ENCODE measurements at places on chromosomes 5 and 9.

DNA sequence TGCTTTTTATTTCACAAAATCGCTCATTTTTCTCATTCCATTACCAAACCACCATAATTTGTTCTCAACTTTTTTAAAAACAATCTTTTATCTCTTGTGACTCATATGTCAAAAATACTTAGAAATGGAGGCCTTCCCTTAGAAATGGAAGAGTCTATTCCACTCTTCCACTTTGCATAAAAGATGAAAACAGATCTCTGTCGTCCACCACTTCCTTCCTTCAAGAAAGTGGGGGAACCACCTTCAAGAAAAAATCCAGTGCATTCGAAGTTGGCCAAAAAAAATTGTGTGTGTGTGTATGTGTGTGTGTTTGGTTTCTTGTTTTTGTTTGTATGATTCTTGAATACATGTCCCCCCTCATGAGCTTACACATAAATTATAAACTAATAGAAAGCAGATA, 628.8 kb upstream of the DMAC1 start:
- no peak for DNase-seq

- peak; percentile 67 for DNase-seq
Observed at GRCh38 chr5:120436996-120437395, 27.1 kb upstream of the PRR16 start.

GRCh38 chr5:110951373-110951791, 120.1 kb upstream of the TSLP start:
- DNase-seq = no peak

DNA sequence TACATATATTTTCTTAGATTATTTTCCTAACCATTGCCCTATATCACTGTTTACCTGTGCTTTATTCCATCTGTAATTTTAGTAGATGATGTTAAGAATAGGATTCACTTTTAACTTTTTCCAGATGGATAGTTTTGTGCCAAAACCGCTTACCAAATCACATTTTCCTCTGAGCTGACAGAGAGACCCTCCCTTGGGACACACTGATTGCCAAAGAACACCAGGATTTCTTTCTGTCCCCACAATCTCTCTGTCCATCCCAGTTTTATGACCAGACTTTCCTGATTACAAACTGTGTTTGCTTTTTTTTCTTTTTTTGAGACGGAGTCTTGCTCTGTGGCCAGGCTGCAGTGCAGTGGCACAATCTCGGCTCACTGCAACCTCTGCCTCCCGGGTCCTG, 81.3 kb upstream of the SPATA31C2 start:
- peak; percentile 17 for DNase-seq

DNA sequence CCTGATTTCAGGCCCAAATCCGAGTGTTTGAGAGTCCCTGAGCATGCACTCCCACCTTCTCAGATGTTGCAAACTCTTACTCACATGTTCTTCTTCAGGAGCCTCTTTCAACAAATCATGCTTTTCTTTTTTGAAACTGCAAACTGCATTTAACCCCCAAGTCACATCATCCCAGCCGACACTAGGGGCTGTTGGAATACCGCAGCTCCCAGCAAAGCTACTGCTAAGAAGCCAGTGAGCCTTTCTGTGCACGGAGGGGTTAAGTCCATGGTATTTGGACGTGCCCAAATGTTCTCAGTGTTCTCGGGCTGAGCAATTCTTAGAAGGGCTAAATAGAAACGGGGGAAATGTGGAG, 282.9 kb downstream of the NFIB start:
- DNase-seq = peak; percentile 79

DNA sequence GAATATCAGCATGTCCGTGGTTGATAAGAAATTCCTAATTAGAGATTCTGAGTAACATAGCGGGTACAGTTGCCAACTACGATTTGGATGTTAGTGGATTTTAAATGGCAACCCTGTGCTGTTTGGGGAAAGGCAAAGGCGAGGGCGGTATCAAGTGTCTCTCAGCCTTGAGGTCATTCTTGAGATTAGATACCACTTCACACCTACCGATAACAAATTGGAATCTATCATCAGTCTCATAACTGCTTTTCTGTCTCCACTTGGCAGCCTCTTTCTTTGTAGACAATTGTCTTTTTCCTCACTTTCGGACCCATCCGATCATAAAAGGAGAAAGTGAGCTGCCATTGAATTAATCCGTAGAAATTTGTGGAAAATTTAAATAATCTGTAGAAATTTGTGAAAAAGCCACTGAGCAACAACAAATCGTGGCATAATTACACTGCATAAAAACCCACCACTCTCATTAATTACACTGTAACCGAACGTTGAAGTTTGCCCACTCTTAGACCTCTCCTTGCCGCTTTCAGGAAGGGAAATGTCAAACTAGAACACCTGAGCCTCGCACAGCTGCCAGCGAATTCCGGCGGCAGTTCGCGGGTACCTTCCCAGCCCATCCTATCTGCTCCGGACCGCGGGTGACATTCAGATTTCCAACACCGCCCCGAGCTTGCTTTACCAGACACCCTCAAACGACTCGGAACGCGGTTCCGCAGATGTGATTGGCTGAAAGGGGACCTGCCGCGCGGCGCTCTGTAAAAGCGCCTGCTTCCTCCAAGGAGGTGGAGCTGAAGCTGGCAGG, 849 bp upstream of the RGMB start:
- DNase-seq = peak; percentile 86

- DNase-seq = no peak
Observed at GRCh38 chr5:135126688-135127438, 92.8 kb upstream of the PITX1 start.

DNA sequence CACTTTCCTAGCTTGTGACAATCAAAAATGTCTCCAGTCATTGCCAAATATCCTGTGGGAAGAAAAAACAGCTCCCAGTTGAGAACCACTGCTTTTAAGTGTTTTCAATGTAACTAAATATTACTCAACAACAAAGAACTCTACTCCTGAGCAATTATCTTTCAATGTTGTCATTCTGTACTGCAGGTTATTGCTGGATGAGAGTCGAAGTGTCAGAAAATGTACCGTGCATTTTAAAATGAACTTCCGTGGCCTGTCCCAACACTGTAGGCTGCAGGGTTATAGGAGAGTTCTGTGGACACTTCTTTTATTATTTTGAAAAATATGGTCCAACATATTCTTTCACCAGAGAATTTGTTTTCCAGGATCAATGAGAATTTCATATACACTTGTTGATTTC, 34.8 kb upstream of the AGXT2 start:
- no peak for DNase-seq

DNA sequence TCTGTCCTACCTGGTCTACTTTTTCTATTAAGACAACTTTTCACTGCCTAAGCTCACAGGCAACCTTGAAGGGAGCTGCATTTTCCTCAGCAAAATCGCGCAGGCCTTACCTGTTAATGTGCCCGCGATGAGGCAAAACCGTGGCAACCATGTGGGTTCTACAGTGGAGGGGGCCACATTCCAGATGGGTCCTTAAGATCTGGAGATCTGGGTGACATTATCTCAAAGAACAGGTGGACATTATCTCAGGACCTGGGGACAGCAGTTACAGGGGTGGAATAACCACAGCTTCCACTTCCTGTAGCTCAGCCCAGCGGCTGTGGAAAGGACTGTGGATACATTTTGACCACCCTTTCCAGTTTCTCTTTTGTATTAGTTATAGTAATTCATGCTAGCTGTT, 112.8 kb upstream of the PTCH1 start:
- DNase-seq = no peak

- DNase-seq = peak; percentile 8
Observed at GRCh38 chr5:61053937-61054336, 108.3 kb downstream of the SMIM15 start.

DNA sequence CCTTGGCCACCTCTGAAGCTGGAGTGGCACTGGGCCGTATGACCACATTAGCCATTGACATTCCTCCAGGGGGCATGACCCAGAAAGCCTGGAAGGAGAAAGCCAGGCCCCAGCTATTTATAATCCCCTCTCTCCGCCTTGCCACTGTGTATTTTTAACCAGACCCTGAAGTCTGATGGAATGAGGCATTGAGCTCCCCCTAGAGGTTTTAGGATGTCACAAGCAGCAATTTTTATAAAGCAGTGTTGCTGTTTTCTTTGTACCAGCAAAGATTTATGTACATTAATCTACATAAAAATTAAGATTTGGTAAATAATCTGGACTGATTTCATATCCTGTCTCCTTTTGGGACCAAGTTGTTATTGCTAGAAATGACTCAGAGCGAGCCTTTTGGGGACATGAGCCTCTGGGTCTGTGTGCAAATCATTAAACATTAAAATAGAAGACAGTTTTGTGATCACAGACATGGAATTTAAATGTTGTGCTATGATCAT, 127.1 kb downstream of the TRIO start:
- DNase-seq = peak; percentile 85

GRCh38 chr9:84397151-84397728, 56.7 kb upstream of the SLC28A3 start:
- DNase-seq = peak; percentile 70

- DNase-seq = no peak
Observed at GRCh38 chr9:19057033-19057432, 7.8 kb downstream of the RRAGA start.

GRCh38 chr9:128259156-128259555, 16.7 kb downstream of the GOLGA2 start:
- no peak for DNase-seq

DNA sequence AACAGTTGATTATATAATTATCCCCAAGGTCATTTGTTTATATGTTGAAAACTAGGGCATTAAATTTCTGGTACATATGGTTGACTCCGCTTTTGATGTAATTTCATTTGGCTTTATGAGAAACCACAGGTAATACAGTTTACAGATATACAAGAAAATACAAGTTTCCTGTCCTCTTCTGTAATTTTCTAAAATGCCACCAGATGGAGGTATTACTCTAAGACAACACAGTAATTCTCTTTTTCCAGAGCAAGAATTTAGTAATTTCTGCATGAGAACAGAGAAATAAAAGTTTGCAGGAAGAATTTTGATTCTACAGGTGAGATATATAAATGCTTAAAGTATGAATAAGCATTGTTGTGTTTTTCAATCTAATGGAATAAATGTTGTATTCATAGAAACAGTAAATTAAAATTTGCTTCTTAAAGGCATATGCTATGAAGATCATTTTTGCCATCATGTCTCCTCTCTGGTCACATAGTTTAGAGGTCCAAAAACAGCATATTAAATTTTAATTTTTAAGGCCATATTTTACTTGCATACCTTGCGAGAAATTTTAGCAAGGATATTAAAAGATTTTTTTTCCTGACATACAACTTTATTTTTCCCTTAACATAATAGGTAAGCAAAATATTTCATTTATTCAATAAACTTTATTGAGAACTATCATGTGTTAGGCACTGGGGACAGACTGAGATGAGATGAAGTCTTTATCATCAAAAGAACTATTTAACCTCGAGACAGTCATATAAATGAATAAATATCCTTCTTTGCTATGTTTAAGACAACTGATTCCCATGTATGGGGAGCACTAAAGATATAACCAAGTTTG, 22.7 kb downstream of the CHD1 start:
- peak; percentile 47 for DNase-seq

DNA sequence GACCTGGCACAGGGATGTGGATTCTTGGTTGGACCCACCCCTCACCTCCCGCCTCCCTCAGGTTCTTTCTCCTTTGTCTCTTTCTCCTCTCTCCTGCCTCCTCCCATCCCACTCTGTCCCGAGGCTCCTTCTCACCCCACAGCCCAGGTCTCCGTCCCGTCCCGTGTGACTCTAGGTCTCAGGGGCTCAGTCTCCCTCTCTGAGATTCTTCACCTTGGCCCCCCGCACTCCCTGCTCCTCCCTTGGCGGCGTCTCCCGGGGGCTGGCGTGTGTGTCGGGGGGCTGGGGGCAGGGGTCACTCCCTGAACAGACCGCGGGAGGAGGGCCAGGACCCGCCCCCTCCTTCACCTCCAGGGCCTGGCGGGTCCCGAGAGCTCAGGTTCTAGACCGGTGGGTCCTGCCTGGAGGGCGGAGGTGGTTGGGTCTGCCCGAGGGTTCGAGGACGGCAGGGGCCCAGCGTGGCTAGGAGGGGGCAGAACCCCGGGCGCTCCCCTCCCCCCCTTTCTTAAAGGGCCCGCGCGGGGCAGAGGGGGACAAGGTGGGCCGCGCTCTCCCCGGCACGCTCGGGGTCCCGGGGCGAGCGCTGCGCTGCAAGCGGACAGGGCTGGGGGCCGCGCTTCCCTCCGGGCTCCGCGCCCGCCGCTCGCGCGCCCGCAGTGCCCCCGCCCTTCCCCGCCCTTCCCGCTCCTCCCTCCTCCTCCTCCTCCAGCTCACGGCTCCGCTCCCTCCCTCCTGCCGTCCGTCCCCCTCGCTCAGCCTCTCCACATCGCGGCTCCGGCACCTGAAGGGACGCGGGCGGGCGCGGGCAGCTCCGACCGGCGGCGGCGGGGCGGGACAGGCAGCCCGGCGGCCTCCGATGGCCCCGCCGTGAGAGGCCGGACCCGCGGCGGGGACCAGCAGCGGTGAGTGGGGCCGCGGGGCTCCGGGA, at the start of gene PSD2:
Gene PSD2, plus strand, starts transcription at position 735 of the 928 bp plus-strand sequence. CDS start 13,633 bp downstream, outside the sequence.
- no peak for DNase-seq

DNA sequence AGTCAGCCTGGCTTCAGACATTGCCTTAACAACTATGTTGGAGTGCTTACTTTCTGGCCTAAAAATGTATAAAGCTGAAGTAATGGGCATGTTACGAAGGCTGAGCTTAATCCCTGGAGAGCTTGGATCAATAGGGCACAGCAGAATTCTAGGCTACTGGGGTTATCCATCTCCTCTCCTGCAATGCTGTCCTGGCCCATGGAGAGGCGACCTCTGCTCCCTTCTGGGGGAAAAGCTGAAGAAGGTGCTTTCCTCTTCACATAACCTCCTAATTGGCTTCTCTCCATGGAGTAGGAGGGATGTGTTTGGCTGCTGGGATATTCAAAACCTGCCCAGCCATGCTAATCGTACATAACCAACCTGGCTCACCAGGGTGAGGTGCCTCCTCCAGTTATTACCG, 403.5 kb downstream of the DMRT2 start:
- DNase-seq = no peak

GRCh38 chr5:88745093-88745696, 137.8 kb downstream of the MEF2C start:
- DNase-seq = peak; percentile 6

- DNase-seq = no peak
Observed at GRCh38 chr5:44797841-44798240, 10.9 kb upstream of the MRPS30 start.

DNA sequence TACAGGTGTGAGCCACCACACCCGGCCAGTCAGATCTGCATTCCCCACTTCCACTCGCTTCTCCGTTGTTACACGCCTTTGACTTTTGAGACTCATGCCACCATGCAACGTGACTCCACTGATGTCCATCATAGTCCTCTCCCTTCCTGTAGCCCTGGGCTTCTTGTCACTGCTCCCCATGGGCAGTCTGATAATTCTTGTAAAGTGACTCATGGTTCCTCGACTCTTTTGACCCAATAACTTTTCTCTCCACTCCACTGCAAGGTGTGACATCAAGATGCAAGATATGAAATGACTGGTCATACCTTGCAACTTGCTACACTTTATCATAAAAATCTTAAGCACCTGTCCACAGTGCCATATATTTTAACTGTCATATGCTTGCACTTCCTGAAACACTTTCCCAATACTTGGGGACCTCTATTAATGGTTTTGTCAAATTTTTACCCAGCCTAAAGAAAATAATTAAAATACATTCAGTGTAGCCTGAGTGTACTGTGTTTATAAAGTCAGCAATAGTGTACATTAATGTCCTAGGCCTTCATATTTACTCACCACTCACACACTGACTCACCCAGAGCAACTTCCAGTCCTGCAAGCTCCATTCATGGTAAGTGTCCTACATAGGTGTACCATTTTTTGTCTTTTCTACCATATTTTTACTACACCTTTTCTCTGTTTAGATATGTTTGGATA, 18.6 kb upstream of the ANKRD18A start:
- DNase-seq = no peak

- no peak for DNase-seq
Observed at GRCh38 chr9:24625097-24625496, 79.4 kb upstream of the IZUMO3 start.

GRCh38 chr5:95045181-95045965, 239.5 kb downstream of the MCTP1 start:
- DNase-seq = no peak

Measured in fibroblast of skin of scalp (primary cell).